ENCODE measurements at places on chromosomes 2 and 18.

- peak; percentile 25 for DNase-seq
Measured at GRCh38 chr2:128374711-128375413, 56.2 kb upstream of the HS6ST1 start.

DNA sequence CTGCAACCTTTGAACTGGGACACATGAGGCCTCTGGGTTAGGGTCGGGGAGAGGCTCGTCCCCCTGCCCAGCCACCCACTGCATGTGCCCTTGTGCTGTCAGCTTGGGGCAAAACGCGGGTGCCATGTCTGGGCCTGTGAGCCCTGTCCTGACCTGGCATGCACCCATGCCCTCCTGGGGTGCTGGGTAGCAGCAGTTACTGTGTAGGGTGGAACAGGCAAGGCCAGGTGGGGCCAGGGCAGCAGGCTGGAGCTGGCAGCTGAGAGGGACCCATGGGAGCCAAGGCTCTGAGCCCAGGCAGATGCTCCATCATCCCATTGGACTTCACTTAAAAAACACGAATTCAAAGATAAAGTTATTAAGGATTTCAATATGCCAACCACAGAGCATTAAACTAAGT is 133.8 kb upstream of the REV1 start:
- DNase-seq = no peak

DNA sequence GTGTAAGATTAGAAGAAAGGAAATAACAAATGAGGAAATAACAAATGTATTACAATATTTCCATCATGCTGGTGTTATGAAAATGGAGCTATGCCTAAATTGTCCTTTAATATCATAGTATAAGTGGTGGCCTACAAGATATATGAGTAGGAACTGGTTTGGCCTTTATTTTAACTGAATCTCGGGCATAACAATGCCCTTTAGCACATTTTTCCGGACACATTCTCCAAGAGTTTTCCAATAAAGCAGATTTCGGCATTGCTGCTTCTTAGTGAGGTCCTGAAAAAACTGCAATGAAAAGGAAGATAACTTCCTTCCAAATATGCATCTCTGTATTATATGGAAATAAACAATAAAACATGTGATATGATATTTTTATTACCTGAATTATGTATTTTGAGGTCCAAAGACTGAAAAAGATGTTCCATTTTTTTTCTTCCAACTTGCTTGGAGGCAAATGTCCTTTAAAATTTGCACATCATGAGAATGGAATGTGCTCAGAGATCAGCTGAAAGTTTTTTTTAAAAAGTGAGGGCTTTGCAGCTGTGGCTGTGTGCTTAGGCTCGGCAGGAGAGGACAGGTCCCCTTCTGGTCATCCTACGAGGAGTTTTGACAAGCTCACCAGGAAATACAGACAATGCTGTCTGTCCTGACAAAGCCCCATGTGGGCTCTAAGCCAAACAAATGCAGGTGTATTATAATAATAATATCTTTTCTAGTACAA is 132.3 kb upstream of the RND3 start:
- no peak for DNase-seq

GRCh38 chr2:45929674-45930395 is 278.4 kb downstream of the PRKCE start:
- no peak for DNase-seq

- no peak for DNase-seq
Measured at GRCh38 chr2:239260546-239261327, 140.1 kb downstream of the HDAC4 start.

DNA sequence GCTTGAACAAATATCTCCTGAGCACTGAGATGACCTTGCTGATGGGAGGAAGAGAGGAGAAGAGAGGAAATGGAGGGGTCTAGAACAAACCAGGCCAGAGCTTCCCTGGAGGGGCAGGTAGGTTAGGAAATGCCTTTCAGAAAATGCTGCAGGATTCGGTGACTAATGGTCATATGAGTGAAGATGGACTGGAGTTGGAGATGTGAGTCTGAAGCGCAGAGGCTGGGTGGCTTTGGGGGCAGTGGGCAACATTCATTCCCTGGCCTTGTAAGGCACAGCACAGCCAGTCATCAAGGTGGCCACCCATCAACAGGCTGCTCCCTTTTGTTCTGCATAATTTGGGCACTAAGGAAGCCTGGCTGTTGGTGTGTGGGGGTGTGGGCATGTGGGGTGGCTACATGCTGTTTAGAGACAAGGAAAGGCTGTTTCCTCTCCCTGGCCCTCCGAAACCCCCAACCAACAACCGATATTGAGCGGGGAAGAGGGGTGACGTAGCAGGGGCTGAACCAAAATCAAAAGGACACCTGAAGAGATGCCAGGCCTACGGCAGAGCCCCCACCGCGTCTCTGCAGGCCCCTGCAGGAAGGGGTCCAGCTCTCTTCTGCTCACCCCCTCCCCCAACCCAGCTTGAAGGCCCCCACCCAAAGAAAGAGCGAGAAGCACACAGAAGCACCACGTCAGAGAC is 1.5 kb downstream of the SLC30A3 start:
- no peak for DNase-seq

GRCh38 chr2:100018341-100019193 is 123.8 kb downstream of the AFF3 start:
- DNase-seq = no peak

GRCh38 chr2:188819792-188820191 is 154.4 kb upstream of the COL3A1 start:
- DNase-seq = no peak

DNA sequence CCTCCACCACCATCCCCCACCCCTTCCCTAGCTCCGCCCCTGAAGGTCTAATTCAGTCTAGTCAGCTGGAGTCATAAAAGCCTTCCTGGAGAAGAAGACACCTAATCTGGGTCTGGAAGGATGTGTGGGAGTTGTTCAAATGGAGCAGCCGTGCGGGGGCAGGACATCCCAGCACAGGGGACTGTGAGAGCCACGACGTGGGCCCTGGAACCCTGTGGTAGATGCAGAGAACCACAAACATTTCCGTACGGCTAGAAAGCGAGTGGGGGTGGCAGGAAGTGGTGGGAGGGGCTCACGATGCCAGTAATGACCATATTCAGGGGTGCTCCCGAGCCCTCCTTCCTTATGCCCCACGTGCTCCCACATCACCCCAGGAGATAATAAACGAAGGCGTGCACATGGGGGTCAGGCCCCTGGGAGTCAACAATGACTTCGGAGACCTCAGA is 20.9 kb upstream of the COL6A3 start:
- no peak for DNase-seq

DNA sequence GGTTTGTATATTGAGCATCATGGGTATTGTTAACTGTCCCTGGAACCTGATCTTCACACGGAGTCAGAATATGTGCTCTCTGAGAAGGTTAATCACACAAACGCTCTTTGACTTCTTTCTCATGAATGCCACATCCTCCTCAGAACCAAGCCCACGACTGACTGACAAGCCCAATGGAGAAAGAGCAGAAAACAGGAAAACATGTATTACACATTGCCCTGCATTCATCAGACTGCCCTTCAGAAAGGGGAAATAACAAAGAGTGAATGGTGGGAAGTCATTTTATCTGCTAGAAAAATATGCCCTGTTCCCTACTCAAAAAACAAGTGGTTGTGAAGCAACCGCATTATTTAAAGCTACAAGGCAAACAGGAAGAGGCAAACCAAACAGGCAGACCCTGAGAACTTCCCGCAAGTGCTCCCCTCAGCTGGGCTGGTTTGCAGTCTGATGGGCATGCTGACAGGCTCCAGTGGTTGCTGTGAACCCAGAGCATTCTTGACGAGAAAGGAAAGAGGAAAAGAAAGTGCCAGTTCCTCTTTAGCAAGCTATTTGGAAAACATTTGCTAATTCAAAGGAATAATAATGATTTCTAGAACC is 172.9 kb upstream of the SETBP1 start:
- DNase-seq = no peak

- no peak for DNase-seq
Measured at GRCh38 chr2:238853721-238854120, 5.8 kb downstream of the TWIST2 start.

DNA sequence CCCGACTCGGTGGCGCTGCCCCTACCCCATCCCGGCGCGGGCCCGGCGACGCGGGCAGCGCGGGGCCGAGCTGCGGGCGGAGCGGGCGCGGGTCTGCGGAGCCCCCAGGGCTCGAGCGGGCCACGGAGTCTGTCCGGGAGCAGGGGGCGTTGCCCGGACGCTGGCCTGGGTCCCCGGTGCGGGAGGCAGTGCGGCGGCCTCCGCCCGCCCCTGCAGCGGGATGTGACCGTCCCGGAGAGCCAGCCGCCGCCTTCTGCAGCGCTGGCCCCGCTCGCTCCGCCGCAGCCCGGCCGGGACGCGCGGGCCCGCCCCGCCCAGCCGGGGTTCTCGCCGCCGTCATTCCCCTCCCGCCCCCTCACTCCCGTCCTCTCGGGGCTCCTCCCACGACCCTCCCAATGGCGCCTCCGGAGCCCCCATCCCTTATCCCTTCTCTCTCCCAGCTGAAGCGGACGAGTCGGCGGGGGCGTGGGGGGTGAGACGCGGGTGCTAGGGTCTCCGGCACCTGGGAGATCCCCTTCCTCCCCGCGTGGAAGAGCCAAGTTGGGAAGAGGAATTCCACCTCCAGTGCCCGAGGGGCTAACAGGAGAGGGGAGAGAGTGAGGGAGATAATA is at the start of gene FNDC4:
TSS of gene FNDC4 (minus strand) at position 257 of the 611 bp plus-strand sequence. CDS start 521 bp downstream, outside the sequence.
- no peak for DNase-seq

DNA sequence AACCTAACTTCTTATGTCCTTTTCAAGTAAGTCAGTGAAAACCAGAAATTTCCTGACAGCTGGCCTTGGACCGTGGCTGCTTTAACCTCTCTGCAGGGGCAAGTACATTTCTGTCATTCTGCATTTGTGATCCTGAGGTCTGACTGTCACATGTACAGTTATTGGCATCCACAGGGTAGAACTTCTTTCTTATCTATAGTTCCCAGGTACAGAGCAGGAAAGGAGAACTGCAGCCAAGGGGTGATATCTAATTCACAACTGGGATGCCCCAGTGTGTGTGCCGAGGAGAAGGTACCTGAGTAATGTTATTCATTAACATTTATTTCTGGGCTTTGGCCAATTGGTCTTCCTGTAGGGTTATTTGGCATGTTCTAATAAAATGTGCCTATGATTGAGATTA is 468.9 kb downstream of the PARD3B start:
- DNase-seq = no peak

DNA sequence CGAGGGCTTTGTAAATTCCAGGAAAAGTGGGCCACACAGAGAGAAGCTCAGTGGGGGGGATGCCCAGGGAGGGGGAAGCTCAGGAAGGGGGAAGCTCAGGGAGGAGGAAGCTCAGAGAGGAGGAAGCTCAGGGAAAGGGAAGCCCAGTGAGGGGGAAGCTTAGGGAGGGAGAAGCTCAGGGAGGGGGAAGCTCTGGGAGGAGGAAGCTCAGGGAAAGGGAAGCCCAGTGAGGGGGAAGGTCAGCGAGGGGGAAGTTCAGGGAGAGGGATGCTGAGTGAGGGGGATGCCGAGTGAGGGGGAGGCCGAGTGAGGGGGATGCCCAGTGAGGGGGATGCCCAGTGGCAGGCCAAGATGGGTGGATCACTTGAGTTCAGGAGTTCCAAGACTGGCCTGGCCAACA is 821 bp upstream of the CHRNG start:
- DNase-seq = no peak

DNA sequence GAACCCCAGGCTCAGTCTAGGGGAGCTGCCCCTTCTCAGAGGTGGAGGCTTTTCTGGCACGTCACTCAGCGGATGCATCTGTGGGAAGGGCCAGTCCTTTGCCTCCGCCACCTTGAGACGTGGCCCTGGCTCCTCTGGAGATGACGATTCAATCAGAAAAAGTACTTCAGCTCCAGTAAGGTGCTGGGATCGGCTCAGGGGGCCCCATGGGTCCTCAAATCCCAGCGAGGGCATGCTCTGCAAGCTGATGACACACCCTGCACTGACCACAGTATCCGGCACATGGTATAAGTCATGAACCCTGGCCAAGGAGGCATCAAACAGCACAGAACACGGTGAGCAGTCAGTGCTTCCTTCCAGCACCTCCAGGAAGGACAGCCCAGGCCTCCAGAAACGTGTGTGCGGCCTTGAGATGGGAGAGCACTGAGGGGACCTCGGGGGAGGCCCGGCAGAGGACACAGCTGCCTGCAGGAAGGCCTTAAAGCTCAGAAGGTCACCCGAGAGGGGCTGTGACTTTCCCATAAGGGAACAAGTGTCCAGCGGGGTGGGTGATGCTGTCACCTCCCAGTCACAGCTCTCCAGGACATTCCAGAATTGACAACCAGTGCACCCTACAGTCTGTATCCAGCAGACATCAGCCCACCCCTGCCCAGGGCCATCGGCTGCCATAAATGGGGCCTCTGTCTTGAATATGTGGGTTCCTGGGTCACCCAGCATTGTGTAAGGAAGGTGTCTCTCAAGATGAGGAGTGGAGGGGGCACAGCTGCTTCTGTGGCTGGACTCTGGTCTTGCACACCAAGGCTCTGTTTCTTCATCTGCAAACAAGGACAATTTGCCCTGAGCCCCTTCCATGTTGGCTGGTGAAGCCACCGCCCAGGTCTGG is 205.8 kb downstream of the NDUFA10 start:
- DNase-seq = peak; percentile 94

GRCh38 chr18:11105463-11105862 is 43.9 kb downstream of the PIEZO2 start:
- no peak for DNase-seq

GRCh38 chr2:8729939-8730338 is 48.1 kb downstream of the ID2 start:
- DNase-seq = no peak

DNA sequence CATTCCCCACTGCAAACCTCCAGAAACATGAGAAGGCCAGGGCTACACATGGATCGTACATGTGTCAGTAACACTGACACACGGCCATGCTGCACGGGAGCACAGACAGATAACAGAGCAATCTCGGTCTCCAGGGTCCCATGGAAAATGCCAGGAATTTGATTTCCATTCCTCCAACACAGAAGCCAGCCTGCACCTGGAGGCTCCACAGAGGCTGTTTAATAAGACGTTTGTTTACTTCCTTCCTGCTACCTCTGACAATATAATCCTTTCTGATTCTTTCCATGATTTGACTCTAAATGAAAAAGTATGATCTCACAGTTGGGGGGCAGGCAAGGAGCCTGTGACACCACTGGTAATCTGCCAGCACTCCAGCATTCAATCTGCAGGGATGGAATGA is 210.9 kb upstream of the DDX18 start:
- DNase-seq = no peak

GRCh38 chr18:79546781-79547272 is 132.8 kb upstream of the CTDP1 start:
- no peak for DNase-seq

DNA sequence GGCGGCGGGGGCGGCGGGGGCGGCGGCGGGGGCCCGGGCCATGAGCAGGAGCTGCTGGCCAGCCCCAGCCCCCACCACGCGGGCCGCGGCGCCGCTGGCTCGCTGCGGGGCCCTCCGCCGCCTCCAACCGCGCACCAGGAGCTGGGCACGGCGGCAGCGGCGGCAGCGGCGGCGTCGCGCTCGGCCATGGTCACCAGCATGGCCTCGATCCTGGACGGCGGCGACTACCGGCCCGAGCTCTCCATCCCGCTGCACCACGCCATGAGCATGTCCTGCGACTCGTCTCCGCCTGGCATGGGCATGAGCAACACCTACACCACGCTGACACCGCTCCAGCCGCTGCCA is 644 bp downstream of the ONECUT2 start:
- DNase-seq = no peak

- DNase-seq = no peak
Measured at GRCh38 chr2:241376808-241377207, 20.7 kb downstream of the FARP2 start.

GRCh38 chr2:118635891-118636290 is 211.6 kb downstream of the EN1 start:
- DNase-seq = no peak

- no peak for DNase-seq
Measured at GRCh38 chr18:48954886-48955819, 4.4 kb upstream of the SMAD7 start.

Measured in vagina (tissue), 2 donors.